Activated CD4-positive, alpha-beta T cell treated with anti-CD3 and anti-CD28 coated beads for 36 hours (primary cell): ENCODE measurements at places on chromosomes 4 and X. TPM values are rescaled to one million over a fixed set of nuclear protein-coding genes. Genes with fewer than 3 reads are reported as not detected.

DNA sequence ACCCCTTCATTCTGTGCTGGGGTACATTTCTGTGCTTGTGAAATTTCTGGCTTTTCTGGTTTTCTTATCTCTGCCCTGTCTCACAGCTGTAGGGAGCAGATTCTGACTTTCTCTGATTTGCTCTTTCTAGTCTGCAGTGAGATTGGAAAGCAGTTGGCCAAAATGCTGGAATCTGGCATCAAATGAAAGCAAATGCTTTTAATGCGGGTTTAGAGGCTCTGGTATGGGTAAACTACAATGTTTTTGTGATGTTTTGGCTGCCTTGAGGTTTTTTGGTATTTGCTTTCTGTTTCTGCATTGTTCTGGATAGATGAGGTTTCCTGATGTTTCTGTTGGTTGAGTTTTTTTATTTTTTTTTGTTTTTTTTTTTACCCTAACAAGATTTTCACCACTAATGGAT, 23.8 kb downstream of the SMIM20 start:
- no peak for DNase-seq

DNA sequence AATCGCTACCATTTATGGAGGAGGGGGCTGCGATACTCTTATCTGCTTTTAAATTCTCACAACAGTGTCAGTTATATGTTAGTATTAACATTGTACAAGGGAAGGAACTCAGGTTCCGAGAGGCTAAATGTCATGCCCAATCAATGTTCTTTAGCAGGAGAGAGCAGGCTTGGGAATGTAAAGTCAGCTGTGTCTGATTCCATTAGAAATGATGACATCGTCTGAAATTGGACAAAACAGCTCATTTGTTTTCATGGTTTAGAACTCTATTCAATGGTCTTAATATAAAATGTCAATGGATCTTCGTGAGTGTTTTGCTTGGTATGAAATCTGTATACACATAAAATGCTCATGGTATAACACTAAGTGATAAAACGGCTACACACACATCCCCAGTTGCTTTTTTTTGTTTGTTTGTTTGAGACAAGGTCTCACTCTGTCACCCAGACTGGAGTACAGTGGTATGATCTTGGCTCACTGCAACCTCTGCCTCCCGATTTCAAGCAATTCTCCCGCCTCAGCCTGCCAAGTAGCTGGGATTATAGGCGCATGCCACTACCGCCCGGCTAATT, 11.9 kb upstream of the SH3KBP1 start:
- DNase-seq, result no peak

DNA sequence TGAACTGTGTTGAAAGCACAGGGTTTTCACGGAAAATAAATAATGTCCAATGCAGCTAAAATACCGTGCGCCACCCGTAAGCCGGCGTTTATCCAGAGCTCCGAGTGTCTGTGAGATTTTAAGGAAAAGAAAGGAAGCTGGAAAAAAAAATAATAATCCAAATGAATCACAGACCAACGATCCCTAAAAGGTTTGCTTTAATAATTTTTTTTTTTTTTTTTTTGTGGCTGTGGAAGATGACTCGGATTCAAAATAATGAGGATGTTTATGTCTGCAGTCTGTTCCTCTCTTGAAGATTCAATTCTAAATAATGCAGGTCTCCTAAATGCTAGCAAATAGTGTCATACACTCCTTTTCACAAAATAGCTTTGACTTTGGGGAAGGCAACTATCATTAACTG, 84.6 kb upstream of the PPP2R3B start:
- DNase-seq, result no peak

MMRN1 gene
- 0.11 TPM for total RNA-seq

SAGE1 gene
- total RNA-seq, result not detected
